Anterior cingulate cortex (tissue), 58 donors: ENCODE measurements at places on chromosomes 5 and 9.

DNA sequence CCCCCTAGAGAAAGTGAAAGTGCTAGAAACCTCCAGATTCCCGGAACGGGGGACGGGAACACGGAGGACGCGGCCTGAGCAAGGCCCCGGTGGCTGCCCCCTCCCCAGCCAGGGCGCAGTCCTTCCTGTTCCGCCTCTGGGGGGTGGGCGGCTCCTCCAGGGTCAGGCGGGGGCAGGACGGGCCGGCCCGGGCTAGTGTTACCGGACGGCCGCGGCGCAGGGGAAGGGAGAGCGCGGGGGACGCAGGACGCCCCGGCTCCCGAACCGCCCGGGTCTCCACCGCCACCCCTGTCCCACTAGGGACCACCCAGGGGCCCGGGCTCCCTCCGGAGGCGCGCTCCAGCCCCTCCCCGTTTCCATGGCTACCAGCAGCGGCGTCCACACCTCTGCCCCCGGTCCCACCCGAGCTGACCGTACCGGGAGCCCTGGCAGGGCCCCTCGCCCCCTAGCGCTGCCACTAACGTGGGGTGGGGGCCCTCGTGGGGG is 579 bp downstream of the SLC12A7 start:
- no peak for DNase-seq

DNA sequence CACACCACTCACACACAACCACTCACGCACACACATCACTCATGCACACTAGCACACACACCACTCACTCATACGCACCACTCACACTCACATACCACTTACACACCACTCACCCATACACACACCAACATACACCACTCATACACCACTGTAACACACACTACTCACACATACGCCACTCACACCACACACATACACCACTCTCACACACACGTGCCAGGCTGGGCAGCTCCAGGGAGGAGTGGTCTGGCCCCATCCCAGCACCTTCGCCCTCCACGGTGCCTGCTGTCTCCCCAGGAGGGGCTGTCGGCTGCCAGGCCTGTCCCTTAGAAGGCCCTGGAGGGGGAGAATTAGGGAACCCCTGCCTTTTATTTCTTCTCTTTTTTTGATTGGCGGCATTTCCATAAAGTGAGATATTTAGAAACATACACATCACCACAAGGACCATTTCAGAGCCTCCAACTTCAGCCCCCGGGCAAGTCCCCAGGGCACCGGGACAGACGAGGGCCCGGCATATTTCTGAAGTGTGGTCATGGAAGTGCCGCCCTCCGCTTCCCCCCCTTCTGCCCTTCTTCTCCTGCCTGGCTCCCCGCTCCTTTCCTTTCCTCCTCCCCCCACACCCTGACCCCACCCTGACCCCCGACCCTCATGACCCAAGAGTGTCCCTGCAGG is 6.3 kb upstream of the ASB6 start:
- no peak for DNase-seq

- no peak for DNase-seq
Measured at GRCh38 chr9:29217966-29218365, 1644.7 kb upstream of the C9orf72 start.

DNA sequence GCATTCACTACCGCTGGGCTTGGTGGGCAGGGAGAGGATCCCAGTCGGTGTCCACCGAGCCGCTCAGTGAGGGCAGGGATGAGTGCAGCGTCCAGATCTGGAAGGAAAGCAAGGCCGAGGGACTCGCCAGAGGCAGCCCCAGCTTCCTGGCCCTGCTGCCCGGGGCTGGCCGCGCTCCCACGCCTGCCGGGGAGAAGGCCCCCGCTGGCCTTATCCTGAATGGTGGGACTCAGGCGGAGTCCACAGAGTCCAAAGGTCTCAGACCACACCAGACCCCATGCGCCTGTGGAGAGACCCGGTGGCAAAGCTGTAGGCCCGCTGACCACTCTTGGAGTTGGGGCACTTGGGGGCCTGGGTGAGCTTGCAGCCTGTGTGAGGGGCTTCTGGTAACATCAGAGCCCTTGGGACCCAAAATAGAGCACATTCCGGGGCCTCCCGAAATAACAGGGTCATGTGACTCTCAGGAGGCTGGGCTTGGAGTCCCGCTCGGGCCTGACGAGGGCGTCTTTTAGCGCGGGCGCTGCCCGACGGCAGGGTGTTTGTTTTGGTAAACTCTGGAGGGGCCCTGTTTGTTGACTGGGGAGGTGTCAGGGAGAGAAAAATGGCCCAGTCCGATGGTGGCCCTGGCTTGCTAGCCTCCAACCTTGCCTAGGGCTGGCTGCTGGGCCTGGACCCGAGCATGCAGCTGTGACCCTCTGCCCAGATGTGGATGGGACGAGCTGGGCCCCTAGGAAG is 2.8 kb downstream of the RXRA start:
- peak; percentile 37 for DNase-seq

- DNase-seq, result no peak
Measured at GRCh38 chr5:113520429-113520828, 6.9 kb downstream of the YTHDC2 start.

- DNase-seq, result no peak
Measured at GRCh38 chr5:169637549-169638121, 560 bp downstream of the DOCK2 start.

GRCh38 chr9:136482046-136482792 is 621 bp downstream of the SEC16A start:
- no peak for DNase-seq

- DNase-seq, result no peak
Measured at GRCh38 chr5:59741599-59741998, 151.9 kb downstream of the PDE4D start.

- DNase-seq, result no peak
Measured at GRCh38 chr5:153480401-153480800, 10.1 kb upstream of the GRIA1 start.

DNA sequence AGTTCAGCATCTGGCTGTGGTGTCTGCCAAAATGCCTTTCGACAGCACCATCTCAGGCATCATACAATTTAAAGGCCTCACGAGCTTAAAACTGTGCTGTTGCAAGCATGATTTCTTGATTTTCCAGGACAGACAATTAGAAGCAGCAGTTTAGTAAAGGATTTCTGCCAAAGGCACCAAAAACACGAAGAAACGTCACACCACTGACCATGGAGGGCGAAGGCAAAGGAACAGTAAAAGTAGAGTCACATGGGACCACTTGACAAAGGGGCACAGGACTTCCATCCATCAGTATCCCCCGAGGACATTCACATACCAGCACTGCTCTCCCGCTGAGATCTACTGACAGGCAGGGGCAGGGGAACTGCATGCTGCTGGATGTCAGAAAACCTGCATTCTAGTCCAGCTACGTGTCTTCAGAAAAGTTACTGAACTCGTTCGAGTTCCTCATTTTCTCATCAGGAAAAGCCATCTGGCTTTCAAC is 70.4 kb upstream of the FBXW11 start:
- no peak for DNase-seq

DNA sequence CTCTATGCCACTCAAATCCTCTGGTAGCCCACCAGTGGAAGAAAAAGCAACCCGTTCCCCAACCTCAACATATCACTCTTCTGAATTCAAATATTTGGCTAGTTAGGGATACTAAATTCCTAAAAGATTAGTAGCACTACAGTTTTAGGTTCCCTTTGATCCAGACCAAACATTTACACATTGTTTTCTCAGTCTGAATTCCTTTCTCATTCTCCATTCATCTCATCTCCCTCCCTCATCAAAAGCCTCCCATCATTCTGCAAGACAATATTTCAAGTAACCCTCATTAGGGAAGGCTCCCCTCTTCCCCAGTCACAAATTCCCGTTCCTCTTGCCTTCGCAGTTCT is 26.3 kb downstream of the ADAM19 start:
- no peak for DNase-seq

GRCh38 chr9:103068753-103069152 is 73.6 kb downstream of the CYLC2 start:
- DNase-seq, result no peak

DNA sequence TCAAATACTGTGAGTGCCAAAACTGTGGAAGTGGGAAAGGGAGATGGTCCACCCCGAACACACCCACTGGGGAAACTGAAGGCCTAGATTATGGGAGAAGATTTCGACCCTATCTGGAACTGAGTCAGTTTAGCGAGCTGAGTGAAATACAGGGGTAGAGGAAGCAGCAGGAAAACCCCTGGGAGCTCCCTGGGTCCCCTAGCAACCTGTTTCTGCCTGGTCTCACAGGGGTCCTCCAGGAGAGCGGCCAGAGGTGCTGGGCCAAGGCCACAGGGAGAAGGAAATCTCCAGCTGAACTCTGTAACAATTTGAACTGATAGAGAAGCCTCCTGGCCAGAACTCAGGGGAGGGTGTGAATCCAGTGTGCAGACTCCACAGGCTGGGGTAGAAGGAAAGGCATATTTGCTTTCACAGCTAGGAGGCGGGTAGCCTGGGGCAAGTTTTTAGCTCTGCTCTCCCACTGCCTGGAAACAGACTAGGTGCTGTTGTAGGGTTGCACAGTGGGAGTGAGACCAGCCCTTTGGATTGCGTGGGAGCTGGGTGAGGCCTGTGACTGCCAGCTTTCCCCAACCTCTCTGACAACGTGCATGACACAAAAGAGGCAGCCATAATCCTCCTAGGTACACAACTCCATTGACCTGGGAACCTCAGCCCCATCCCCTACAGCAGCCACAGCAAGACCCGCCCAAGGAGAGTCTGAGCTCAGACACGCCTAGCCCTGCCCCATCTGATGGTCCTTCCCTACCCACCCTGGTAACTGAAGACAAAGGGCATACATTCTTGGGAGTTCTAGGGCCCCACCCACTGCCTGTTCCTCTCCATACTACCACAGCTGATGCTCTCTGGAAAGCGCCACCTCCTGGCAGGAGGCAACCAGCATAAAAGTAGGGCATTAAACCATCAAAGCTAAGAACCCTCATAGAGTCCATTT is 78.8 kb upstream of the GPBP1 start:
- DNase-seq, result no peak

DNA sequence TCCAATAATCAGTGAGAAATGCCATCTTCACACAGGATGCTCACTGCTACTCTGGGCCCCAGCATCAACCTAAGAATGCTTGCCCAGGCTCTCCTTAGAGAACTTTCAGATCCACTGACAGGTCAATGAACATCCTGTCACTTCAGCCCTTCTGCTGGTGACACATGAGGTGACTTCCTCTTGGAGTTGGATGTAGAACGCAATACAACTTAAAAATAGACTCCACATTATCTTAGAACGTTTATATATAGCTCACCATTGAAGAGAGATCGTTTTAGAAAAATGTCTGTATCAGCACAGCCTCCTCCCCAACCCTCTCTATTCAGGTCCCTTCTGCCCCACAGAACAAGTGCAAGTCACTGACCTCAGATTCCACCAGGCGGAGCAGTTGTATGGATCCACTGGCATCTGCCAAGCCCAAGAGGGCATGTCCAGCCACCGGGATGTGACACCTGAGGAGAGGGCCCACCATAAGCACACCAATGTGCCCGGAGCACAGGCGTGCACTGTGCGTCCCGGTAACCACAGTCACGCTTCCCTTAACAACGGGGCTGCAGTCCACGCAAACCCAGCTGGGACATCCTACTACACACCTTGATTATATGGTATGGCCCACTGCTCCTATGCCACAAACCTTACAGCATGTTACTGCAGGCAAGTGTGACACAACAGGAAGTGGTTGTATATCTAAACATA is 2.9 kb downstream of the DPH7 start:
- no peak for DNase-seq

DNA sequence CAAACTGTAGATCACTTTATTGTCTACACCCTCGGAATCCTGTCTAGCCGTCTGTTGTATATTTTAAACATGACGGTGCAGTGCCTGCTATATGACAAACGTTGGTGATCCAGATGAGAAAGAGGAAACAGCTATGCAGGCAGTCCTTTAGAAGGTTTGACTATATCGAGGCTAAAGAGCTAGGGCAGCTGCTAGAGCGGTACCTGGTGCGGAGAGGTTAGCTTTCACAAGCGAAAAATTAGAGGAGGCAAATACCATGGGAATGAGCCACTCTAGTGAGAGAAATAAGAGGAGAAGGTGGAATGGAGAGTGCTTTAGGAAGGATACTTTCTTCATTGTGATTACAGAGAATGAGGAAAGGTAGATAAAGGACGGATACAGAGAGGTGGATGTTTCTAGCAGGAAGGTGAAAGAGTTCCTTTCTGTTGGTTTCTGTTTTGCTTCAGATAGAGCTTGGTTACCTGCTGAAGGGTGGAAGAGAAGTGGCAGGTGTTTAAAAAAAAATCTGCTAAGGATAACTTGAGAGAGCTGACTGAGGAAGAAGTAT is 959 bp upstream of the FBXL17 start:
- no peak for DNase-seq

- no peak for DNase-seq
Measured at GRCh38 chr5:151700296-151700695, 13.6 kb upstream of the SPARC start.

DNA sequence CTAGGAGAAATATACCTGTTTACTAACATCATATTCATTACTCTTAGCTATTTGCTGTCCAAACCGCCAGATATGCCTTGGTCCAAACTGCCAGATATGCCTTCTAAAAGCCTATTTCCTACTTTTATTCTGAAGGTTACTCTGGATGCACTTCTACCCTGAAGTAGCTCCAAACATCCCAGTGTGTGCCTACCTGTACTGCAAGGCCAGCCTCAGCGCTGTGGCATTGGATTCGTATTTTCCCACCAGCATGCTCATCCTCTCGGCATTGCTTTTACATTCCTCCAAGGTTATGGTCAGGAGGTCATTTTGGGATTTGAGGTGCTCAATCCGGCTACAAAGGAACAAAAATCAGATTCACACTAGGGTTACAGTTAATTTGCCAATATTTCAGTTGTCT is 94.3 kb downstream of the DCP2 start:
- no peak for DNase-seq

GRCh38 chr9:32524892-32525708 is 896 bp downstream of the RIGI start:
- DNase-seq, result no peak

DNA sequence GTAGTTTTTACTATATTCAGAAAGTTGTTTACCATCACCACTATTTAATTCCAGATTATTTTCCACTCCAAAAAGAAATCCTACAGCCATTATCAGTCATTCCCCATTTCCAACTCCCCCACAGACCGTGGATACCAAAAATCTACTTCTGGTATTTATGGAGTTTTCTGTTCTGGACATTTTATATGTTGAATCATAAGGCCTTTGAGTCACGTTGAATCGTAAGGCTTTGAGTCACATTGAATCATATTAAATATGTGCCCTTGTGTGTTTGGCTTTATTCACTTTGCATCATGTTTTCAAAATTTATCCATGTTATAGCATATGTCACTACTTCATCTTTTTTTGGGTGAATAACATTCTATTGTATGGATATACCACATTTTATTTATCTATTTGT is 454.1 kb upstream of the NUDT12 start:
- no peak for DNase-seq

DNA sequence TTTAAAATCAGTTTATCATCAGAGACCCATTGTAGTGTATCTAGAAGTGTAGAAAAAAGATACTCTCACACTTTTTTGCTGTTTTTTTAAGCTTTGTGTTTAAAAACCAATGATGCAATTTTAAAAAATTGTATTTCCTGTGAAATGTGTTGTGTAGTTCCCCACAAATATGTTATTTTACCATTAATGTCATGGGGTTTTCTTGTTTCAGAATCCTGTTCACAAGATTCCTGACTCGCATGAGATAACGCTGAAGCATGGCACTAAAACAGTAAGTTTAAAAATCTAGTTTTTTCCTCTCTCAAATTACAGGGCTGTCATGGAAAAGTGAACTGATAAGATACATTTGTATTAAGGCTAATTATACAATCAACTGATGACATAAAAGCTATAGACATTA is 58.6 kb downstream of the WDR70 start:
- DNase-seq, result no peak
